ENCODE measurements at places on chromosomes 6 and 20.

- DNase-seq, result no peak
These were observed 8.4 kb upstream of the PPP1R14C start for GRCh38 chr6:150134280-150134920.

DNA sequence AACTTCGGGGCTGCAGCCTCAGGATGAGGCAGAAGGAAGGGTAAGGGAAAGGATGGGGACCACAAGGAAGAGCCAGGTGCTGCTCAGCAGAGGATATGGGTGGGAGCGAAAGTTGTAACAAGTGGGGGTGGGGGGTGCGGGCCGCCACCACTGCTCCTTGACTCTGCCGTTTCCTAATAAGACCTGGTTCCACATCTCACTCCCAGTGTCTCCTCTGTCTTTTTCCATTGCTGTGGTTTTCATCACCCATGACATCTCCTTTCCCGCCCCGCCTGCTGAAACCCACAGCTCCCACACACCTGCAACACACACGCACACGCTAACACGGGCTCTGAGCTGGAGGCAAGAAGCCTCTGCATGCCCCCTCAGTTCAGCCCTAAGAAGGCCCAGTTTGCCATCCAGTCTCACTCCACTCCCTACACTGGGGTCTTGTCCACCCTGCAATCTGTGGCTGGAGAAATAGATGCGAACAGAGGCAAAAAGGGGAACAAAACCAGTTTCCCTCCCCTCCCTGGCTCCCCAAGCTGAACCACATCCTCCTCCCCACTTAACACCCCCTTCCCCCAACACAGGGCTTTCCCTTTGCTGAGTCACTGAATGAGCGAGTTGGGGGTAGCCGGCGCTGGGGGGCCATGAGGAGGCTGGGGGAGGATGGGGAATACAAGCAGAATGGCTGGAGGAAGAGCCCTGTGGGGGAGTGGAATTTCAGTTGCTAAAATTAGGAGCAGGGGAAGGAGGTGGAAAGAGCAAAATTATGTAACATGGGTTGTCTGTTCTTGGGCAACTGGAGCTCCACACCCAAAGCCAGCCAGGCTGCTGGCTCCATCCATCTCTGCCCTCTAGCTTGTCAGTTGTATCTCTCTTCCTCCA lies 11.5 kb downstream of the NFKBIL1 start:
- DNase-seq, result no peak

GRCh38 chr20:56762401-56762800 lies 133.3 kb downstream of the TFAP2C start:
- DNase-seq, result no peak

GRCh38 chr20:37381621-37382471 lies 35.9 kb downstream of the SRC start:
- no peak for DNase-seq

DNA sequence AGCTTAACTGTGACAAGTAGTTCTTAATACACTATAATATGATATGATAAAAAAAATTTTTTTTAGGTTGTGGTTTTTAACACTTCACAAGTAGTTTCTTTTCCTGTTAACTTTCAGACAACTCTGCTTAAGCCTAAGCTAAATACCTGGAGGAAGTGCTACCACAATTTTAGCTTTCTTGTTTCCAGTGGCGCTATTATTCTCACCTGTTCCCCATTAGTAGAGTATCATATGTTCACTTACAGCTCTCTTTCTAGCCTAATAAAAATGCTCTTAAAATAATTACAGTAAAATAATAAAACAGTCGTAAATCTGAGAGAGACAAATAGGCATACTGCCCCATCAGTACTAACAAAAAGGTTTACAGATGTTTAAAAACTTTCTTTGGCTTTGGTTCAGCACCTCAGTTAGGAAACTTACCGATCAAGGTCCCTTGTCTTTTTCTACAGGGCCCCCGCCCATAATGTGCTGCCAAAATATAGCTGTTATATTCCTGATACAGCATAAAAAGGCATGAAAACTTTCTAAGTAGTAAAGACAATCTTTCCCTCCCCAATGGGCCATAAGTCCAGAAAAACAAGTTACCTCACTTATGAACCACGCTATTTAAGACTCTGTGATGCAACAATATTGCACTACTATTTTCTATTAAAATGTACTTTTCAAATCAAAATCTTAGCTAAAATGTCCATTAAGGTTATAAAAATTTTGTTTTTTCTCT lies 57.9 kb downstream of the SESN1 start:
- DNase-seq, result no peak

DNA sequence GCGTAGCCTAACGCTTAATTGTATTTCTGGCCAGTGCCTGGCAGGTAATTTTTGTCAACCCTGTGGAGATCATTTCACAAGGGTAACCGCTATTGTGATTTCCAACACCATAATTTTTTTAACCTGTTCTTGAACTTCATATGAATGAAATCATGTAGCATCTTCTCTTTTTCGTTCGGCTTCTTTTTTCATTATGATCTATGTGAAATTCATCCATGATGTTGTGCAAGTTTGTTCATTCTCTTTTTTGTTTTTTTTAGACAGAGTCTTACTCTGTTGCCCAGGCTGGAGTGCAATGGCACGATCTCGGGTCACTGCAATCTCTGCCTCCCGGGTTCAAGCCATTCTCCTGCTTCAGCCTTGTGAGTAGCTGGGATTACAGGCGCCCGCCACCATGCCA lies 42.5 kb upstream of the TGM3 start:
- DNase-seq, result no peak

GRCh38 chr6:28683945-28684538 lies 158.4 kb downstream of the GPX5 start:
- DNase-seq, result peak; percentile 15

DNA sequence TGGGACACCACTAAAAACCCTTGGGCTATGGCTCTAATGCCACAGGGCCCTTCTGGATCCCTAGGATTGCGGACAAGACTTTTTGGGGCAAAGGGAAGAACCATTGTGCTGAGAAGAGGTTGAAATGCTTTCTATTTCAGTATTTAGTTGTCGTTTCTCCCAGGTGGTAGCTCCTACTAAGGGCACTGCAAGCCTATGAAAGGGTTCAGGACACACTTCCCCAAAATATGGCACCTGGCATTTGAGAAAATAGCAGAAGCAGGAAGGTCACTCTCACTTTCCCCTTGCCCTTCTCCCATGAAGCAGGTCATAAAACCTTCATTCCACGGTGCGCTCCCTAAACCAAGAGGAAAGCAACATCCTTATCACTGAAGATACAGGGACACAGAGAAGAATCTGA lies 125.4 kb upstream of the GPR6 start:
- DNase-seq, result no peak

- DNase-seq, result peak; percentile 56
These were observed 14.1 kb upstream of the CPNE5 start for GRCh38 chr6:36853325-36853724.

DNA sequence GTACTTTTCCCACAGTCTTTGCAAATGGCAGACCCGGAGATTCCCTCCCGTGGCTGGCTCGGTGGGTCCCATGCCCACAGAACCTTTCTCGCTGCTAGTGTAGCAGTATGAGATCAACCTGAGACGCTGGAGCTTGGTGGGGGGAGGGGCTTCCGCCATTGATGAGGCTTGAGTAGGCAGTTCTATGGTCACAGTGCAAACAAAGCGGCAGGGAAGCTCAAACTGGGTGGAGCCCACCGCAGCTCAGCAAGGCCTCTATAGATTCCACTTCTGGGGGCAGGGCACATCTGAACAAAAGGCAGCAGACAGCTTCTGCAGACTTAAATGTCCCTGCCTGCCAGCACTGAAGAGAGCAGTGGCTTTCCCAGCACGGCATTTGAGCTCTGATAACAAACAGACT lies 186.0 kb upstream of the KCNK16 start:
- no peak for DNase-seq

DNA sequence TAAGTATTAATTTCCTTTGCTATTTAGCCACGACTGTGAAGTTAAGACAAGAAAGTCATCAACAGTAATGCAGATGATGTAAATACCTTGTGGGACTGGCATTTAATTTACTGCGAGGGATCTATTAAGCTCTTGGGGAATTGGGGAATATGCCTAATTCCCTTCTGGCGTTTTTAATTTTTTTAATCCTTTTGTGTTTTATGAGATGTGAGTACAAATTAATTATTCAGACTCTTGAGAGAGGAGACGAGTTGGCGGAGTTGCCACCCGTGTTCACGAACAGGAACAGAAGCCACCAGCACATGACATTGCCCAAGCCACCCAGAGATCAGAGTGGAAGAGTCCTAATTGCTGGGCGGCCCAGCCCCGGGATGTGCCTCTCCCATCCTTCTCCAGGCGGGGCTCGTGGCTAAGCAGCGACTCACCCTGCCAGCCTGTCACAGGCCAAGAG lies 533 bp upstream of the CRYBG1 start:
- DNase-seq, result no peak

GRCh38 chr20:58633161-58634053 lies 17.7 kb upstream of the STX16 start:
- DNase-seq, result no peak

DNA sequence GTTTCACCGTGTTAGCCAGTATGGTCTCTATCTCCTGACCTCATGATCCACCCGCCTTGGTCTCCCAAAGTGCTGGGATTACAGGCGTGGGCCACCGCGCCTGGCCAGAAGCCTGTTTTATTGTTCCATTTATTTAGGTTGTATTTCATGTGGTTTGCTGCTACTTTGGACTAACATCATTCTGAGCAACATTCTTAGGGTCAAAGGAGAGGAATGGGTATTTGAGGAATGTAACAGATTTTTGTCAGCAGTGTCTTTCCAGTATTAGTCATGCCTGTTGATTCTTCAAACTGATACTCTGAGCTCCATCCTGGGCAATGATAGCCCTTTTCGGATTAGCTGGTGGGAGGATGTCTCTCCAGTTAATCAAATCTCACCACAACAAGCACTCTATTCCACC lies 213.0 kb upstream of the CITED2 start:
- DNase-seq, result peak; percentile 81

- no peak for DNase-seq
These were observed 229.3 kb downstream of the FARS2 start for GRCh38 chr6:5490501-5491069.

DNA sequence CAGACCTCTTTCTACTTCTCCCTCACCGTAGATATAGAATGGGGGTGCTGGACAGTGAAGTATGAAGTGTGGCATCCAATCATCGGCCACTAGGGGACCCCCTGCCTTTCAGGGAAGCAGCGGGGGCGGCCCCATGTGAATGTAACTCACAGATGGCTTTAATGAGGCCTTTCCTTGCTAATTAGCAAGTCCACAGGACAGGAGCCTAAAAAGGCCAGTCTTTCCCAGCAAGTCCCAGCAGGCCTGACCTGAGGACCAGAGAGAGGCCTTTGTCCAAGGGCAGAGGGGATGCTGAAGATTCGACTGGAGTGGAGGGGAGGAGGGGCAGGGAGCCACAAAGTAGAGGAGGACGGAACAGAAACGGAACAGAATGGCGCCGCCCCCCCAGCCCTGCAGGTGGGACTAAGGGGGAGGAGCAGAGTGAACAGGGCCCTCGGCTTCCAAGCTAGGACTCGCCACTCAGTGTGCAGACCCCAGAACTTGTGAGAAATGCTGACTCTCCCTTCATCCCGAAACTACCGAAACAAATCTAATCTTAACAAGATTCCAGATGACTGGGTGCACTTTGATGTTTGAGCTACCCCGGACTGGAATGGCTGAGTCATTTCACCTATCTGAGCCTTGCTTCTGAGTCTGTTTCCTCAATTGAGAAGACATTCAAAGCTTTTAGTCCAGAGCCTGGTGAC lies 5.8 kb downstream of the C6orf132 start:
- peak; percentile 64 for DNase-seq

DNA sequence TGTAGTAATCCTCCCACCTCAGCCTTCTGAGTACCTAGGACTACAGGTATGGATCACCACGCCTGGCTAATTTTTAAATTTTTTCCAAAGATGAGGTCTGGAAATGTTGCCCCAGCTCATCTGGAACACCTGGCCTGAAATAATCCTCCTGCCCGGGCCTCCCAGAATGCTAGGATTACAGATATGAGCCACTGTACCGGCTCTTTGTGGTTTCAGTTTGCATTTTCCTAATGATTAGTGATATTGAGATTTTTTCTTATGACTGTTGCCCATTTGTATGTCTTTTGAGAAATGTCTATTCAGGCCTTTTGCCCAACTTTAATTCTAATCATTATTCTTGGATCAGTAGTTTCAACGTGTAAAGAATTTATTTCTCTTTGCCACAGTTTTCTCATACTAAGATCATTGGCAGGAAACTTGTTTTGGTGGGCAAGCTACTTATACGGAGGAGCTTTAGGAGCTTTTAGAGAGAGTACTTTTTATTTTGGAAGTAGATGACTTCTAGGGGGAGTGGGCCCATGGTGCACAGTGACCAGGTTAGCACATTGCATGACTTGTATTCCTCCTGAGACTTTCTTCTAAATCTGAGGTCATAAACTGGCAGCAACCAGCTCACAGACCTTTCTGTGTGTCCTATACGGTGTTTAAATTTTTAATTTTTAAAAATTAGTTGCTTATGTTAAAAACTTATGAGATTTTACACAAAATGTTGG lies 62.3 kb downstream of the STK4 start:
- DNase-seq, result no peak

DNA sequence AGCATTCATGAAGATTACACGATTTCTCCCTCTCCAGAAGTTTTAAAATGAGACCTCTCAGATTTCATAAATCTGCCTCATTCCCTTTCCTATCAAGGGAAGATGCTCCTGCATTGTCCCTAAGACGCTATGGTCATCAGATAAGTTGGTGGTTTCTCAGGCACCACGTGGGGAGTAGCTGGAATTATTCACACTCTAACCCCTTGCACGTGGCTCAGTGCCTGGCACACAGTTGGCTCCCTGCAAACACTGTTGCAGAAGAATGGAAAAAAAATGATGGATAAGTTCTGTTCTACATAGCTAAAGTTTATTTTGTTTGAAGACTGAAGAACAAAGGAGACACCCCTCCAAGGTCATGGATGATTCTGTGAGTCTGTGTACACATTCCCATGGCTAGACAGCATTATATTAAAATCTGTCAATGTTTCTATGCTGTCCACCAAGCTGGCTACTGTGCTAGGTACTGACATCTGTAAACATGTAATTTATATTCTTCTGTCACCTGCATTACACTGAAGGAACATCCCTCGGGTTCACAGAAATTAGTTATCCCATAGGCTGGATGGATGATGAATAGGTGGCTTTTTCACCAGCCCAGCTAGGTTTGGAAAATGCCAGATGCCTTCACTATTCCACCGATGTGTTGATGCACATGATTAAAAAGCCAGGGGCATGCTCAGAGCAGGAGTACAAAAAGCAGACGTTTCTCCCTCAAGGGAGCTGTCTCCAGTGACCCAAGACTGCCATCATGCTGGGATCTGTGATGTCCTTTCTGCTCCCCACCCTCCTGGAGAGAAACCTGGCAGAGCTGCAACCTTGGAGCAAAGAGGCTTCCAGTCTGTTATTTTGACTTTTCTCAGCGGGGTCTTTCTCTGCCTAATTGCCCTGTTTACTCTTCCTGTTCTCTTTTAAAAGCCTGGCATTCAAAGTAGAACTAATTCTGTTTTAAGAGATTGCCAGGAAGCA lies 610.5 kb downstream of the UTRN start:
- DNase-seq, result no peak

DNA sequence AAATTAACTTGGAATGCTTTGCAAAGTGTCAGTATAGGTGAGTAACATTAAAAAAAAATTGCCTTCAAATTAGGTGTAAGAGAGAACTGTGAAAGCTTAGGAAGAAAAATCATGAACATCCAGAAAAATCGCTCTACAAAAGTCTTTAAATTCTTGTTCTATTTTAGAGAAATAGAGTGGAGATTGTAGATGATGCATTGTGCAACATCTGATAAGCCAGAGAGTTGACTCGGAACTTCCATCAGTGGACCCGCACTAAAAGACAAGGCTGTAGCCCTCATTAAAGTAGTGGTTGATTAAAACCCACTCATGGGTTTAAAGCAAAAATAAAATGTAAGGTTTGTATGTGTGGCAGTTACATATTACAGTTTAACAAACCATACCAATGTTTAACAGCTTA lies 35.8 kb downstream of the MAP3K4 start:
- DNase-seq, result no peak

GRCh38 chr6:90126839-90127238 lies 169.8 kb downstream of the BACH2 start:
- DNase-seq, result no peak
